ENCODE measurements at places on chromosomes 7 and 10. TPM values are rescaled to one million over a fixed set of nuclear protein-coding genes. Genes with fewer than 3 reads are reported as not detected.

Gene TAS2R41
- total RNA-seq: not detected

Gene EIF3B
- total RNA-seq: 142 TPM

Gene MUC12
- 2.1 TPM for total RNA-seq

Gene SORBS1
- total RNA-seq: 347 TPM

Gene DYNC1I1
- 14.6 TPM for total RNA-seq

Gene SCIN
- 20.2 TPM for total RNA-seq

Gene GCK
- 0.39 TPM for total RNA-seq

Gene OR2A1
- not detected for total RNA-seq

All from ureter (tissue), 1 donor.